ENCODE measurements at places on chromosomes 3 and 15. TPM values are rescaled to one million over a fixed set of nuclear protein-coding genes. Genes with fewer than 3 reads are reported as not detected.

DNA sequence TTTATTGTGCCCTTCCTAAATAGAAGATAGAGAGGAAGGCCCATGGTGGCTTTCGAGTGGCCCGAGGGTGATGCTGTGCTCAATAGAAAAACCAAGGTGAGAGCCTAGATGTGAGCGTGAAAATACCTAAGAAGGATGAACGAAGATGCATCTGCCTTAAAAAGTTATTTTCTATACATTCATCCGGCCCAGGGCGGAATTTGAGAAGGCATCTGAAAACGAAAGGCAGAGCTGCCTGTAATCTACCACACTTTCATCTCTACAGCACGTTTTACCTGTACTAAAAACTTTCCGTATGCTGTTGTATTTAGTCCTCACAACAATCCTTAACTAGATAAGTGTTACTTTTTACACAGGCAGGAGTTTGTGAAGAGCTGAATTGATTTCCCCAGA is 1.4 kb downstream of the DUT start:
- H3K4me1 ChIP-seq = peaks cover 14% of the 10 kb centered on the region
- H3K27me3 ChIP-seq = no peaks in the 10 kb centered on the region
- H3K27ac ChIP-seq = no peak overlapping the region
- DNase-seq = no peak
- H3K36me3 ChIP-seq = peaks cover 14% of the 10 kb centered on the region

DNA sequence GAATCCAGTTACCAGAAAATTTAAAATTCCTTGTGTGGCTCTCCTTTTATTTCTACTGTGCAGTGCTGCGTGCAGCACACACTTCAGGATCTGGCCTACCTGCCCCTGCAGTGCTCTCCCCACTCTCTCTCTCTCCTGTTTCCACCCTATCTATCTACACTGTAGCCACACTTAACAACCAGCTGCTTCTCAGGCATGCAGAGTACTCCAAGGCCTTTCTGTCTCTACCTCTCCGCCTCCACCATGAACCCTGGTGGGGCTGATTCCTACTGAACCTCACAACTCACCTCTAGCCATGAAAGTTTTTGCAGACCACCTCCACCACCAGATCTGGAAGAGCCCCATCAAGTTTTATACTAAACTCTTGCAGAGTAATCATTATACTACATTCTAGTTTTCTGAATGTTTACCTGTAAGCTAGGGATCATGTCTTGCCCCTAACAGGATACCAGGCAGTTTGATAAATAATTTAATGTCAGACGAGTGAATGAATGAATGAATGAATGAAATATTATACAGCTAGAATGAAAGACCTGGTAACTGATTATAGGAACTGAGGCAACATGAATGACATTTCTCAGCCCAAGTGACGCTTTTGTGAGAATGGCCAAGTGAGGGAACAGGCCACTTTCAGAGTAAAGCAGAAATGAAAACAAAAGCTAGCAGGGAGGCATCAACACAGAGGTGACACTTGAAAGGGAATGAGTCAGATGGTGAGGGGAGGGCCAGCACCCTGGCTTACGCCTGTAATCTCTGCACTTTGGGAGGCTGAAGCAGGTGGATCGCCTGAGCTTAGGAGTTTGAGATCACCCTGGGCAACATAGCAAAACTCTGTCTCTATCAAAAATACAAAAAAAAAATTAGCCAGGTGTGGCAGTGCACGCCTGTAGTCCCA is 363.5 kb downstream of the FOXP1 start:
- no peaks in the 10 kb centered on the region for H3K27me3 ChIP-seq
- no peak overlapping the region for H3K27ac ChIP-seq
- H3K4me1 ChIP-seq = no peaks in the 10 kb centered on the region
- no peak overlapping the region for H3K4me3 ChIP-seq
- no peak for DNase-seq

- no peaks in the 10 kb centered on the region for H3K4me1 ChIP-seq
- no peak overlapping the region for H3K27ac ChIP-seq
- H3K27me3 ChIP-seq = no peaks in the 10 kb centered on the region
- H3K4me3 ChIP-seq = no peak overlapping the region
Observed at GRCh38 chr3:25007974-25008658, 419.9 kb upstream of the RARB start.

DNA sequence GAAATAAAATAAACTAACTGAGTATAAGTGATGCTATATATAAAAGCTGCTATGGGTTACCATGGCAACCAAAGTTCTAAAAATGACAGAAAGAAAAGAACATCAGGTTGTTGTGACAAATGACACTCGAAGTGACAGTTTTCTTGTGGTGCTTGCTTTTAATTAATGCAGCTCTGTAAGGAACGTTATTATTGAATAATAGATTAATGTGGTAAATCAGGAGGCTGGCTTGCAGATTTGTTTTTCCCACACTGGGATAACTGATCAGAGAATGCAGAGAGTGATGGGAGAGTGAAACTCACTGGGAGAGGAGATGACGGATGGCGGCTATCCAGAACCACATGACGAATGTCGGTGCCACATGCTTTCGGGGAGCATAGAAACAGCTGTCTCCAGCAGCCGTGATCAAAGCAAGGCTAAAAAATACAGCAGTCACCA is 207.0 kb upstream of the ATP10A start:
- no peaks in the 10 kb centered on the region for H3K36me3 ChIP-seq
- no peak overlapping the region for H3K4me3 ChIP-seq
- peaks cover 7% of the 10 kb centered on the region for H3K27me3 ChIP-seq
- H3K27ac ChIP-seq = no peak overlapping the region

Gene PEX11A
- 3.1 TPM for total RNA-seq

Gene GPR171
- 9.0 TPM for total RNA-seq

Data from natural killer cell (primary cell).